ENCODE measurements at places on chromosomes 12 and 14.

GRCh38 chr12:44357494-44357893 lies 518.6 kb downstream of the NELL2 start:
- DNase-seq: no peak

DNA sequence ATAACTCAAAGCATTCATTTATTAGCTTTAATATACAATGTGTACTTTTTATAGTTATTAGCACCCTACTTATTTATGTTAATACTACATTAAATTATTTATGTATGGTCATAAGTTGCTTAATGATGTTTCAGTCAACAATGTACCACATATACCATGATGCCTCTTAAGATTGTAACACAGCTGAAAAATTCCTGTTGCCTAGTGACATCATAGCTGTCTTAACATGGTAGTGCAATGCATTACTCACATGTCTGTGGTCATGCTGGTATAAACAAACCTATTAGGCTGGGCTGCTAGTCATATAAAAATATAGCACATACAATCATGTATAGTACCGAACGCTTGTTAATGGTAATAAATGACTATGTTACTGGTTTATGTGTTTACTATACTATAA lies 120.4 kb downstream of the ANO6 start:
- no peak for DNase-seq

DNA sequence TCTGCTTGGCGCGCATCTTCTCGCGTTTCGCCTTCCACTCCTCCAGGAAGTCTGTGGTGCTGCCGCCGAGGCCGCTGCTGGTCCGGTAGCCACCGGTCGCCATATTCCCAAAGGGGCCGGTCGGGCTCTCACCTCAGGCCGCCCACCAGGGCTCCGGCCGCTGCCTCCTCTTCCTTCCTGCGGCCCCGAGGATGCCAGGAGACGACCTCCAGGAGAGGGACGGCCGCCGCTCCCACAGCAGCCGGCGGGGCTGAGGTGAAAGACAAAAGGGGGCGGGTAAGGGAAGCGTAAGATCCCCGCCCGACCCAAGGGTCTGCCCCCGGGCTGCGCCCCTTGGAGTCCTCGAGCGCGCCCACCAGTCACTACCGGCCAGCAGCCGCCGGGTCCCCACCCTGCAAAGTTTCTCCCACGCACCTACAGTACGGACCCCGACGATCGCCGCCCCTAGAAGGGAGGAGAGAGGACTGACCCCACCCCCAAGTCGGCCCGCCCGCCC lies 574 bp downstream of the PAWR start:
- DNase-seq: peak; percentile 7

- DNase-seq: no peak
These were observed 110.4 kb downstream of the SMOC1 start for GRCh38 chr14:69989622-69990021.

GRCh38 chr12:32765906-32766305 lies 10.2 kb upstream of the YARS2 start:
- DNase-seq: no peak

DNA sequence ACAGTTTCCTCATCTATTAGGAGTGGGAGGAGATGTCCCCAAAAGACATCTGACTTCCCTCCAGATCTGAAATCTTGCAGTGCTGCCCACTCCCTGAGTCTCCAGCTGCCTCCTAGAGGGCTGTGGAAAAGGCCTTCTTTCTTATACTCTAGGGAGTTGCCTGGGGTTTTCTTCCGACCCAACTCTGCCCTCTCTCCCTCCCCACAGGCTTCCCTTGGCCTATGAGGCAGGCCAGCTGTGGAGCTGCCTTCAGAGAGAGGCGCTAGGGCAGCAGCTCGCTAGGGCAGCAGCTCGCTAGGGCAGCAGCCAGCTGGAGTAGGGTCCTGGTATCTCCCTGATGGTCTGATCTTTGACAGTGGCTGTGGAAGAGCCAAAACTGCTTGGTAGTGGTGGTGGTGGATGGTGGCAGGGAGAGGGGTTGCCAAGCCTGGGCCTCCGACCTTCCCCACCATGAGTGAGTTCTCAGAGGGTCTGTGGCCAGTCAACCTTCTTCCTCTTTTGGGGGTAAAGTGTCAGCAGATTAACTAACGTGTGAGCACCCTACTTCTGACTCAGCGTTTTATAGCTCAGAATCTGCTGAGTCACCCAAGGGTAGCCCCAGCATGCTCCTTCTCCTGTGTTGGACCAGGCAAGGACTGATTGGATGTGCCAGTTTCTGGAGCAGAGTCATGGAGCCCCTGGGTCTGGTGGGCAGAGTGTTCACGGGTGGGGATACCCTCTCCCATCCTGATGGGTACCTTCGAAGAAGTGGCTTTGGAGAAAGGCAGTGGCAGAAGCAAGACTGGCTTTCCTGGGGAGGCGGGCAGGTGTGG lies 2.3 kb downstream of the SLC48A1 start:
- DNase-seq: no peak

- peak; percentile 80 for DNase-seq
These were observed 25.3 kb upstream of the GPR132 start for GRCh38 chr14:105090493-105091053.

DNA sequence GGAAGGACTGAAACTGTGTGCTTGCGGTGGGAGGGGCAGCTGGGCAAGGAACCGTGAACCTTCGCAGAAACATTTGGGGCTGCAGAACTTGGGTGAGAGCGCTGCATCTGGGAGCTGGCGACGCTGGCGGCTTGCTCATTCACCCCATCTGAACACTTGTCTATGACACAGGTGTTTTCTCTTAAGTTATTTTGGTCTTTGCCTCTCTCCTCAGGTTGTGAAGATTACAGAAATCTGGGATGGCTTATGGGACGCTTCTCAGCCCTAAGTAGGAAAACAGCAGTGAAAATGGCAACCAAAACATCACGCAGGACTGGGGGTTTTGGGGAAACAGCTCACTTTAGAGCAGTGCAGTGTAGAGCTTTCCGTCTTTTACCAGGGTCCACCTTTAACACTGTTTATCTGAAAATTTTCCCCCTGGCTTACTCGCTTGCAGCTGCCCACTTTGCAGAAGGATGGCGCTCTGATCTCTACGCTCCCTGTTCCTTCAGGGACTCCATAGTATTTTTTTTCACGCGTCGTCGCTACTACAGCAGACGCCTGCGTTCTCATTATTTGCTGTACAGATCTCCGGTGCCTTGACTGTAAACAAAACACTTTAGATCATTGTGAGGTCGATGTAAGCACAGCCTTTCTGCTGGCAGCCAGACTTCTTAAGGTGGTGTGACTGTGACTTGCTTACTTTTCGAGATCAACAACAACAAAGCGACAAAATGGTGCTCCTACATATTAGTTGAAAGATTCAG lies 2.7 kb upstream of the CDKN1B start:
- peak; percentile 66 for DNase-seq

DNA sequence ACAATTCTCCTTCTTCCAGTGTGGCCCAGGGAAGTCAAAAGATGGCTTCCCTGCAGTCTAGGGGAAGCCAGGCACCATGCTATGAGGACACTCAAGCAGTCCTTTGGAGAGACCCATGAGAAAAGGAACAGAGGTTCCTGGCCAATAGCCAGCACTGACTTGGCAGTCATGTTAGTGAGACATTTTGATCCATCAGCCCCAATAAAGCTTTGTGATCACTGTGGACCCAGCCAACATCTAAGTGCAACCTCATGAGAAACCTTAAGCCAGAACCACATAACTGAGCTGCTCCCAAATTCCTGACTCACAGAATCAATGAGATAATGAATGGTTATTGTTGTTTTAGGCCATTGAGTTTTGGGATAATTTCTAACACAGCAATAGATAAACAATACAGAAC lies 51.0 kb upstream of the NAP1L1 start:
- DNase-seq: no peak

GRCh38 chr12:126681676-126682075 lies 1585.3 kb upstream of the TMEM132C start:
- no peak for DNase-seq

DNA sequence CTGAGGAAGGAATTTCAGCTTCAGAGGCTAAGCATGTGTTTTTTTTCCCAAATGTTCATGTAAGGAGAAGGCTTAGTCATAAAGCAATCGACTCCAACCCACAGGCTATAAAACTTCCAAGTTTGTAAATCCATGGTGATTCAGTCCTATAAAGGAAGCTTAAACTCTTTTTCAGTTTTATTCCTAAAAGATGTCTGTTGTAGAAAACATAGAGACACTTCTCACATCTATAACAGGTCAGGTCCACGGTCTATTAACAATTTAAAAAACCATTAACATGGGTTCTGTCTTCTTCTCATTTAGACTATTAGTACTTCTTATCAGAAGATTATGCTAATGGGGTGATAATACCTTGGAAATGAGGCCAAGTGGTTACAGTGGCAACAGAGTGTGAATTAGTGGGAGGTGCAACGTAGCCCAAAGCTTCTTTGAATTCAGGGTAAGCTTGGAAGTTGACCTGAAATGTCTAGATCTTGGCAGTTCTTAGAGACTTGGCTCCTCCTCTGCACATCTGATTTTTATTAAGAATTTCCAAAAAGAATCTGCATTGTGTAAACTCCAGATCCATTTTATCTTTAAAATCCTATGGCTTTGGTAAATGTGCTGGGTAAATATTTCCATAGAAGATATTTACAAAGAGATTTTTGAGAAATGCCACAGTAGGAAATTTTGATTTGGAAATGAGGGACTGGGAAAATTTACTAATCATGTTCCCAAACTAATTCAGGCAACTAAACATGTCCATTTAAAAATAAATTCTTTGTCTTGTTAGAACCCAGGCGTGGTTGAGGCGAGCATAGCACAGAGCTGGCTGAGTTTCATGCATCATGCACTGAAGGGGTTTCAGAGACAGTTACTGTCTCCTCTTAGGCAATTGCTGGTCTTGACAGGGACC lies 86.4 kb downstream of the EML1 start:
- no peak for DNase-seq

GRCh38 chr12:3600039-3600720 lies 109.2 kb downstream of the PRMT8 start:
- no peak for DNase-seq

DNA sequence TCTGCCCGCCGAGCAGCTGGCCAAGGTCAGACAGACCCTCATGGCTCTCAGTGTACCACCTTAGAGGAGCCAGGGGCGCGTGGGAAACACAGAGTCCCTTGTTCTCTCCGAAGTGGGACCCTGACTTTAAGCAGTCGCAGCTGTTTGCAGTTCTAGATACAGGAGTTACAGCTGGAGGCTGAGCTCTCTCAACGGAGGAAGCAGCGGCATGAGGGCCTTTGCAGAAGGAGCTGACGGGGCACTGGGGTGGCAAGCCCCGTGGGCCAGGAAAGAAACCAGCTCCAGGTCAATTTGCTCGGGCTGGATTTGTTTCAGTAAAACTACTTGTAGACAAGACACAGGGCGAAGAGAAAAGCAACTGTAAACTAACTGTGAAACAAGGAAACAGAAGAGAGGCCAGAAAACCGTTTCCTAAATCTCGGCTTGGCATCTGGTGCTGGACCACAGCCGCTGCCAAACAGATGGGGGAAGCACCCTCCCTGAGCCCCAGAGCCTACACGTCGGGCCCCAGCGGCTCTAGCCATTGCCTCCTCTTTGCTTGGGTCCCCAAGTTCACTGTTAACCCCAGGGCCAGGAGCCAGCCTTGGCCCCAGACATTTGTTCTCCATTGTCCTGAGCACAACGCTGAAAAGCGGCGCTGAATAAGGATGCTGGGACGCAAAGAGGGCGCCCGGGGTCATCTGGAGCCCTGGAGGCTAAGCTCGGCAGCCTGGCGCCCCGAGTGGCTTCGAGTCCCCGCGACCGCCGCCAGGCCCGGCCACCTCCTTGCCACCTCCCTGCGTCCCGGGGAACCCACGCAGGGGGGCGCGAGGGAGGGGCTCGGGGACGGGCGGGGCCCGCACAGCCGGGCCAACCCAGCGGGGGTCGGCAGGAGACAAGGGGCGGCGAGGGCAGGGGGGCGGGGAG lies 914 bp upstream of the PACS2 start:
- no peak for DNase-seq

GRCh38 chr14:74434294-74434693 lies 8.3 kb upstream of the SYNDIG1L start:
- no peak for DNase-seq

DNA sequence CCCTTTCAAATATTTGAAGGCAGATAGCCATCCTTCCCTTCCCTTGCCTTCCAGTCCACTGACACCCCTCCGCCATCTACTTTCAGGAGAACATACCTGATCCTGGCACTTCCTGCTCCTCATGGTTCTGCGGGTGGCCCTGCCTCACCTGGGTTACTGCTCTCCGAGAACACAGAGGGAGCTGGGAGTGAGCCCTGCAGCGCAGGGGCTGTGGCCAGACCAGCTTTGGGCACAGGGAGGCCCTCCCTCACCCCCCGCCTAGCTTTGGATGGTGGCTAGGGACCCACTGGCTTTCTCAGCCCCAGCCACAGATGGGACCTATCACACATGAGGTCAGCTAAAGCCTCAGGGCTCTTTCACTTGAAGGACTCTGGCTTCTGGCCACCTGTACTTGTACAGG lies 12.4 kb downstream of the IQSEC3 start:
- no peak for DNase-seq

GRCh38 chr12:132194056-132194455 lies 49.8 kb downstream of the NOC4L start:
- no peak for DNase-seq

DNA sequence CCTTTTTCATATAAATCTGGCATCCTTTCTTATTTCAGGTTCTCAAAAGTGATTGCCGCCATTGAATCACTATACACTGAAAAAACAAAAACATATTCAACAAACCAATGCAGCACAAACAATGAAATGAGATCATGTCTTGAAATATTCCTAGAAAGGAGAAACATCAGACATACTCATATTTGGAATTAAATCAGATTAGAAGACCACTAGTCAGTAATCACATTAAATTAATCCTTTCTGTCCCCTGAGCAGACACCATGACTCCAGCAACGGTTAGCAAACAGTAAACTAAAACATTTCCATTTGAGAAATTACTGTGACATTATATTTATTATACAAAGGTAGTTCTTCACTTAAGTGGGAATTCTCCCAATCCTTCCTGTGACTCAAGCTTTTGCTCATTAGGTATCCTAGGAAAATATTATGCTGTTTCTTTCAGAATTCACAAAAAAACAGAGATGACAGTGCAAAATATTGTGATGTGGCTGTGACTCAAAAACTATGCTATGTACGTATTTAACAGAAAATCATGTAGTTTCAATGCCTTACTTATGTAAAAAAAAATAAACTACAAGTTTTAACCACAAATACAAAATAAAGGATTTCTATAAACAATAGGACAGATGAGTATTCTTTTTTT lies 29.7 kb downstream of the CPNE8 start:
- DNase-seq: no peak

DNA sequence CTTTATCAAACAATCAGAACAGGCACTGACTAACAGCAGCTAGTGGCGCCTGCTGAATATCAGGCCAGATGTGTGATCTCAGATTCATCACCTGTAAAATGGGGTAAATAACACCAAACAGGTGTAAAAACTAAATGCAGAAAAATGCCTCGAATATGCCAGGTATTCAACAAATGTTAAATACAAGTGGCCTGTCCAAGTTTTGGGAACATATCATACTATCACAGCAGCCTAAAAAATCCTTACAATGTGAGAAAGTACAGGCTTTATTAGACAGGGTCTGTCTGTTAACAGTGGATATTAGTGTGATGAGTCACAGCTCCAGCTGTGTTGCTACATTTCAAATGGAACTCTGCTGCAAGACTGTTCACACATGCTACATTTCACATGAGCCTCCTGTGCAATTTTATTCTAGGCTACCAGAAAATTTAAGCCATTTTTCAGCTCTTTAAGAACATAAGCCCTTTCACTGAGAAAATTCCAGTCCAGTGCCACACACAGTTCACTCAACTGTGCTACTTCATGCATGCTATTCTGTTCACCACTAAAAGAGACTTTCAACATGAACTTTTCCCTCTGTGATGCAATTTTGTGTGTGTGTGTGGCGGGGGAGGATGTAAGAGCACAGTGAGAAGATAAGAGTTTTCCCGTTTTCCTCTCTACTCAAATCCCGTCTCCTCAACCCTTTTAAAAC lies 56.7 kb downstream of the MSRB3 start:
- DNase-seq: no peak

- no peak for DNase-seq
These were observed 88.7 kb upstream of the KCNA1 start for GRCh38 chr12:4820971-4821370.
